ENCODE measurements at places on chromosomes 6 and 20.

- H3K27ac ChIP-seq = no peak overlapping the region
- no peaks in the 10 kb centered on the region for H3K36me3 ChIP-seq
- no peaks in the 10 kb centered on the region for H3K4me1 ChIP-seq
- DNase-seq = no peak
Measured at GRCh38 chr6:163063561-163063960, 335.8 kb downstream of the PACRG start.

DNA sequence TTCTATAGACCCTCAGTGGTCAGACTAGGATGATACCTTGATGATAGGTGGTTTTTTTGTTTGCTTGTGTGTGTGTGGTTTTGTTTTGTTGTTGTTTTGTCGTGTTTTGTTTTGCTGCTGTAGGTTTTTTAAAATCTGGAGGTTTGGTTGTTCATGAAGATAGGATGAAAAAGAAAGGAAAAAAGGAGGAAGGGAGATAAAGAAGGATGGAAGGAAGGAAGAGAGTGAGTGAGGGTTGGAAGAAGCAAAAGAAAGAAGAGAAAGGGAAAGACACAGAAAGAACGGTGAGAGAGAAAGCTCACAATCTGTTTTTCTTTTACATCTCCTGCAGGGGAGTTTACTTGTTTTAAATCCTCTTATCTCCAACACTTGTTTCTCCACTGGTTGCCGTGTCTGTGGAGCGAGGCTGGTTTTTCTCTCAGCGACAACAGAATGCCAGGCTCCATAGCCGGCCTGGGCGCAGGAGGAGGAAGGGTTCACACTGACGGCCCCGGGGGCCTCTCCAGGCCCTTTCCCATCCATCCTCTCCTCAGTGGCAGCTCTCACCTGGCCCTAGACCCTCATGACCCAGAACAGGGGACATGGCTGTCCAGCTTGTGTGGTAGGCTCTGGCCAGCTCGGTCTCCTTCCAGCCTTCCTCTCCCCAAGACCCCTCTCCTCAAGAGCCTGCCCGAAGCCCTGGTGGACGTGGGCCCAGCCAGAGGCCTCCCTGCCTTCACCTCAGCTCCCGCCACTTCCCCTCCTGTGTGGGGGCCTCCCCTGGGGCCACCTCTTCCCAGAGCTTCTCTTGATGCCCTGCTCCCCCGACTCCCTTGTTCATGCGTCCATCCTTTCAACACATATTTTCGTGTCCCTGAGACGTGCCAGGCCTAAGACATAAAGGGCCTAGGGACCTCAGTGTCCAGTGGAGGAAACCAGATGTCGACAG, 168.4 kb downstream of the VEGFA start:
- H3K36me3 ChIP-seq = no peaks in the 10 kb centered on the region
- no peak overlapping the region for H3K27ac ChIP-seq
- no peak for DNase-seq
- peaks cover 26% of the 10 kb centered on the region for H3K27me3 ChIP-seq

DNA sequence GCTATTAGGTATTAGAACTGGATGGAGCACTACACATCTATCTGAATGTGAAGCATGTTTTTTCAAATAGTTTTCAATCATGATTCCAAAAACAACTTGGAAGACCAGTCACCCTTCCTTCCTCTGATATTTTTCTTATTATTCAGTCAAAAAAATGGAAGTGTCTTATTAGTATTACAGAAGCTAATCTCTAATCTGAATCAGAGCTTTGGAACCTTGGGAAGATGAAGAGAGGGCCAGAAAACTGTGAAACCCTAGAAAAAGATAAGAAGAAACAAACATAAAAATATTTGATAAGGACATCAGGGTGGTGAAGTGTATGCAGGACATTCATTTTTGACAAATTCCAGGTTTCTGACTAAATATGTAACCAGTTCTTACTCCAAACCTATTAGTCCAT, 166.3 kb upstream of the PRSS16 start:
- no peak overlapping the region for H3K4me3 ChIP-seq
- no peaks in the 10 kb centered on the region for H3K36me3 ChIP-seq
- peaks cover 5% of the 10 kb centered on the region for H3K4me1 ChIP-seq
- H3K27me3 ChIP-seq = peaks cover 17% of the 10 kb centered on the region
- no peak for DNase-seq
- H3K27ac ChIP-seq = no peak overlapping the region

- peaks cover 31% of the 10 kb centered on the region for H3K4me1 ChIP-seq
- no peak overlapping the region for H3K27ac ChIP-seq
- peaks cover 6% of the 10 kb centered on the region for H3K36me3 ChIP-seq
- no peaks in the 10 kb centered on the region for H3K27me3 ChIP-seq
- no peak overlapping the region for H3K4me3 ChIP-seq
Measured at GRCh38 chr20:25254571-25254970, 6.7 kb downstream of the PYGB start.

DNA sequence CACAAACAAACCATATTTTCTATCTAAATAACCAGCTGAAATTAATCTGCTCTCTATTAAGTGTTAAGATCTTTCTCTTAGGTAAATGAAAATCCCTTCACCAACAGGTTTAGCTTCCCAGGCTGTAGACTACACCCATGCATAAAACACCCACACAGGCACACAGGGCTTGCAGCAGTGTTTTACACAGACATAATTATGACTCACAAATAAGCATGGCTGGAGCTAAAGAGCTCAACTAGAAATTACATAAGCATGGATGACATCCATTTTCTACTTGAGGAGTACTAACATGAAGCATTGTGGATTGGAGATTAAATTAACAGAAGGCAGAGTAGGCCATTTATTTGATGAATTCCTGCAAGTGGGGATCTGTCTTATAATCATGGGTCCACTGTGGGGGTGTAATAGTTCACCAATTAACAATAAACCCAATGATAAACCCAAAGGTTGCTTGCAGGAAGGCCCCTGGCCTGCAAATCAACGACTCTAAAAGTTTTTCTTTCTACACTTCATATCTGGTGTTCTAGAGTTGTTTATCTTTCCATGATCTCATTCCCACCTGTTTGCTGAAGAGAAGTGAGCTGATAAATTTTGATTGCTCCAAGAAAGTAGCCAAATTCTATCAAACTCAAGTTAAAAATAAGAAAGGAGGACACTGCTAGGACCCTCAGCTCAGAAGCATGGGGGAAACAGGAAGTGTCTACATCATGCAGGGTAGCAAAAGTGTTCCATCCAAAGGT, 33.8 kb upstream of the E2F3 start:
- H3K4me1 ChIP-seq = peaks cover 65% of the 10 kb centered on the region
- peak overlapping the region; percentile 64 for H3K4me3 ChIP-seq
- H3K27ac ChIP-seq = peak overlapping the region; percentile 100
- no peaks in the 10 kb centered on the region for H3K27me3 ChIP-seq
- peaks cover 16% of the 10 kb centered on the region for H3K36me3 ChIP-seq

- peak; percentile 28 for DNase-seq
- H3K27me3 ChIP-seq = peaks cover 86% of the 10 kb centered on the region
- H3K36me3 ChIP-seq = peaks cover 3% of the 10 kb centered on the region
- peak overlapping the region; percentile 76 for H3K4me3 ChIP-seq
Measured at GRCh38 chr6:108133594-108134179, 32.1 kb upstream of the NR2E1 start.

DNA sequence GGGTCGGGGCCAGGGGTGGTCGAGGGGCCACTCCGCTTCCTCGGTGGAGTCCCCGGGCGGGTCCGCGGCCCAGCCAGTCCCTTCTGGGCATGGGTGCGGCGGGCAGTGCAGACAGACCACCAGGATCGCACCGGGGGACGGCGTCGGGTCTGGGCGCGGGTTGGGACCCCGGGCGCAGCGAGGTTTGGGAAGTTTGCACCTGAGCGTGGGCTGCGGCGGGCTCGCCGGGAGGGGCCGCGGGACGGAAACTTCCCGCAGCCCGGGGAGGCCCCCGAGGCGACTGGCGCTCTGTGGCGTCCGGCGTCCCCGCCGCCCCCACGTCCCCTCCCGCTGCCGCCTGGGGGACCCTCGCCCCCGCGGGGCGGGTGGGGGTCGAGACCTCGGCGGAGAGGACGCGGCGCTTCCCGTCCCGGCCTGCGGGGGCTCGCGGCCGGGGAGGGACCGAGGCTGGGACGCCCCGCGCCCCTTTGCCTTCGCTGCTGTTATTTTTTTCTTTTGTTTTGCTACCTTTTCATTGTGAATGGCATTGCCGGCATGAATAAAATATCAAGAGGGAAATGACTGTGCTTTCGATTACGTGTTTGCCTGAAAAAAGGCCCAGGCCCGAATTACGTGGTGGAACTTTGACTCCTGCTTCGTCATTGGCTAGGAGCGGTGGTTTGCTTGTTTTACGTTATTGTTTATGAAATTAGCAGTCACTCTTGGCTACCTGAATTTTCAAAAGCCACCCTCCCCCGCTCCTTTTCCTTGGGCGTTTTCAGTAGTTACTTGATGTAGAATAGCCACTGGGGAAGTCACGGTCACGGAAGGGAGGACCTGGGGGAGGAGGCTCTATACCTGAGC, 703 bp downstream of the SNX9 start:
- DNase-seq = peak; percentile 84
- H3K36me3 ChIP-seq = peaks cover 8% of the 10 kb centered on the region
- peak overlapping the region; percentile 94 for H3K27ac ChIP-seq
- H3K27me3 ChIP-seq = peaks cover 43% of the 10 kb centered on the region

- H3K36me3 ChIP-seq = peaks cover 57% of the 10 kb centered on the region
- no peaks in the 10 kb centered on the region for H3K27me3 ChIP-seq
- peaks cover 19% of the 10 kb centered on the region for H3K4me1 ChIP-seq
- DNase-seq = no peak
Measured at GRCh38 chr20:31535298-31535697, 21.1 kb downstream of the HM13 start.

DNA sequence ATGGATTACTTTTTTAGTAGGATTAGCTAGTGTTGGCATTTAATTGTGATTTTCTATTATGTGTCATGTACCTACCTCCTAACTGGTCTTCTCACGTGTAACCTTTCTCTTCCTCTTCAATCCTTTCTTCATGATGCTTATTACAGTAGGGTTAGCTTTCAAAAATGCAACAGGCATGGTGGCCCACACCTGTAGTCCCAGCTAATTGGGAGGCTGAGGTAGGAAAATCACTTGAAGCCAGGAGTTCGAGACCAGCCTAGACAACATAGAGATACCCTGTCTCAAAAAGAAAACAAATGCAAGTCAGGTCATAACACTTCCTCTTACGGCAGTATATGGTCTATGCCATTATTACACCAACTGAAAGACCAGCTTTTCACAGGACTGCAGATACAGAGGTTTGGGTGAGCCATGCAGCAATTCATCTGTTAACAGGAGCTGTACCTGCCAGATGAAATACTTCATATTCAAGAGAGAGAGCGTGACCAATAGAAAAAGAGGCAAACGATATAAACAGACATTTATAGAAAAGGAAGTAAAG, 195.0 kb downstream of the TMEM242 start:
- peaks cover 4% of the 10 kb centered on the region for H3K4me1 ChIP-seq
- no peaks in the 10 kb centered on the region for H3K27me3 ChIP-seq
- H3K36me3 ChIP-seq = peaks cover 19% of the 10 kb centered on the region
- H3K27ac ChIP-seq = no peak overlapping the region
- H3K4me3 ChIP-seq = no peak overlapping the region

- H3K27ac ChIP-seq = peak overlapping the region; percentile 62
- peaks cover 36% of the 10 kb centered on the region for H3K36me3 ChIP-seq
- DNase-seq = no peak
- H3K4me1 ChIP-seq = peaks cover 13% of the 10 kb centered on the region
- peaks cover 2% of the 10 kb centered on the region for H3K27me3 ChIP-seq
Measured at GRCh38 chr20:46349742-46350056, 41.4 kb upstream of the CDH22 start.

DNA sequence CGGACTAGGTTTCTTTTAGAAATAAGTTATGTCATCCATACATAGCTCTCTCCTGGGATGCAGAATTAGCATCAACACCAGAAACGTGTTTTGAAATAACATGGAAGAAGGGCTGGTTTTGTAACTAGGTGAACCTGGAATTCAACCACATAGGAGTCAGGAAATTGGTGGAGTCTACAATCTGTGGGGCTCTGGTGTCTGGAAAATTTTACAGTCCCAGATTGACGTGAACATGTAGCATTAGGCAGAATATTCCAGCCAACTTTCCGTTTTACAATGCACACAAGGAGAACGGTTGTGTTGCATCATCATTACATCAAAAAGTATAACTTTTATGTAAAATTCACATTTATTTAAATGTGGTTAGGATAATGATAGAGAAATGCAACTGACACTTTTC, 1.9 kb downstream of the KCNQ5 start:
- no peak overlapping the region for H3K27ac ChIP-seq
- no peak for DNase-seq
- H3K4me3 ChIP-seq = peak overlapping the region; percentile 94
- H3K36me3 ChIP-seq = peaks cover 12% of the 10 kb centered on the region
- H3K4me1 ChIP-seq = peaks cover 67% of the 10 kb centered on the region

DNA sequence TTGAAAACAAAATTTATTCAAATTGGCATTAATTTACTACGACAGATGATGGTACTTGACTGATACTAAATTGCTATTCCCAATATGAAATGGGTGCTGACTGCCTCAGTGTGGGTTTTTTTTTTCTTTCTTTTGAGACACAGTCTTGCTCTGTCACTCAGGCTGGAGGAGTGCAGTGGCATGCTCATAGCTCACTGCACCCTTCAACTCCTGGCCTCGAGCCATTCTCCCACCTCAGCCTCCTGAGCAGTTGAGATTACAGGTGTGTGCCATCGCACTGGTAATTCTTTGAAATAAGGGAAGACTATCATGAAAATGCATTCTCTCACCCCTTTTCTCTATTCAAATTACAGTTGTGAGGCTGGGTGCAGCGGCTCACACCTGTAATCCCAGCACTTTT, 22.5 kb downstream of the PDSS2 start:
- H3K27ac ChIP-seq = no peak overlapping the region
- DNase-seq = no peak
- H3K4me3 ChIP-seq = no peak overlapping the region

DNA sequence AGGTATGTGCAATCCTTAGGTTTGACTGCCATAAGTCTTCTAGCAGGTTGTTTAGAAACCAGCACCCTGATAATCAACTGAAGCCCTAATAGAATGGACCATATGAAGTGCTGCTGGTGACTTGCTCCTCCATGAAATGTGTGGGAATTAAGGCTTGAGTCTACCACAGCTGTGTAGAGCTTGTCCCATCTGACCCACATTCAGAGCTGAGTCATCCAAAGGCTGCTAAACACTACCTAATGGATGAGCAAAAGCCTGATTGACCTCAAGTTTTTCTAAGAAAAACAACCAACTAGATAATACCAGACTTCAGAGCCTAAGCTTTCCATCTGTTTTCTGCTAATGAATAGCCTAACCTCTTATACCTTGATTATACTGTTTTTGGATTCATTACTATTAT, 120.3 kb upstream of the MOCS1 start:
- H3K4me3 ChIP-seq = no peak overlapping the region
- H3K4me1 ChIP-seq = no peaks in the 10 kb centered on the region
- no peaks in the 10 kb centered on the region for H3K27me3 ChIP-seq

GRCh38 chr6:108438918-108439317, 121.8 kb upstream of the FOXO3 start:
- H3K36me3 ChIP-seq = peaks cover under 1% of the 10 kb centered on the region
- H3K4me1 ChIP-seq = no peaks in the 10 kb centered on the region
- no peak for DNase-seq
- H3K27ac ChIP-seq = no peak overlapping the region

GRCh38 chr6:144053601-144054000, 41.8 kb downstream of the SF3B5 start:
- peaks cover 29% of the 10 kb centered on the region for H3K4me1 ChIP-seq
- no peak for DNase-seq
- H3K27ac ChIP-seq = no peak overlapping the region

GRCh38 chr6:107033126-107033525, 5.1 kb downstream of the MTRES1 start:
- H3K36me3 ChIP-seq = peaks cover 14% of the 10 kb centered on the region
- no peak for DNase-seq
- no peak overlapping the region for H3K27ac ChIP-seq
- peaks cover 4% of the 10 kb centered on the region for H3K27me3 ChIP-seq

Data from activated naive CD4-positive, alpha-beta T cell treated with anti-CD3 and anti-CD28 coated beads, Interleukin-2, amount 10 ng/mL, durations not matched to agents 7 days and 5 days (primary cell).